ENCODE measurements at places on chromosomes 5 and 9. TPM values are rescaled to one million over a fixed set of nuclear protein-coding genes. Genes with fewer than 3 reads are reported as not detected.

The F2RL1 gene
- total RNA-seq: 1.8 TPM

The HTR4 gene
- total RNA-seq: not detected

The PHYHD1 gene
- not detected for total RNA-seq

The NME5 gene
- not detected for total RNA-seq

The BHMT2 gene
- not detected for total RNA-seq

The PCDHGB3 gene
- 0.10 TPM for total RNA-seq

The TEK gene
- total RNA-seq: not detected

The ABLIM3 gene
- 0.10 TPM for total RNA-seq

The ARHGEF39 gene
- total RNA-seq: 1.2 TPM

The SLC1A1 gene
- total RNA-seq: not detected

The ANKRD33B gene
- total RNA-seq: 7.7 TPM

The SLC4A9 gene
- not detected for total RNA-seq

The PTGR1 gene
- 0.26 TPM for total RNA-seq

The SLU7 gene
- total RNA-seq: 48.3 TPM

The PCDHGB4 gene
- 0.22 TPM for total RNA-seq

The DTWD2 gene
- 3.5 TPM for total RNA-seq

The BTNL3 gene
- total RNA-seq: not detected

The FABP6 gene
- total RNA-seq: not detected

The ADRB2 gene
- 0.18 TPM for total RNA-seq

The REEP2 gene
- 1.7 TPM for total RNA-seq

The PCYOX1L gene
- total RNA-seq: 8.8 TPM

The ACTBL2 gene
- total RNA-seq: not detected

The GTF3C4 gene
- total RNA-seq: 22.5 TPM

The FAXDC2 gene
- 0.40 TPM for total RNA-seq

The EFNA5 gene
- total RNA-seq: not detected

The FAM151B gene
- total RNA-seq: 0.45 TPM

The RNF208 gene
- total RNA-seq: 6.0 TPM

The GGTA1 gene
- not detected for total RNA-seq
